ENCODE measurements at places on chromosomes 11 and 22.

DNA sequence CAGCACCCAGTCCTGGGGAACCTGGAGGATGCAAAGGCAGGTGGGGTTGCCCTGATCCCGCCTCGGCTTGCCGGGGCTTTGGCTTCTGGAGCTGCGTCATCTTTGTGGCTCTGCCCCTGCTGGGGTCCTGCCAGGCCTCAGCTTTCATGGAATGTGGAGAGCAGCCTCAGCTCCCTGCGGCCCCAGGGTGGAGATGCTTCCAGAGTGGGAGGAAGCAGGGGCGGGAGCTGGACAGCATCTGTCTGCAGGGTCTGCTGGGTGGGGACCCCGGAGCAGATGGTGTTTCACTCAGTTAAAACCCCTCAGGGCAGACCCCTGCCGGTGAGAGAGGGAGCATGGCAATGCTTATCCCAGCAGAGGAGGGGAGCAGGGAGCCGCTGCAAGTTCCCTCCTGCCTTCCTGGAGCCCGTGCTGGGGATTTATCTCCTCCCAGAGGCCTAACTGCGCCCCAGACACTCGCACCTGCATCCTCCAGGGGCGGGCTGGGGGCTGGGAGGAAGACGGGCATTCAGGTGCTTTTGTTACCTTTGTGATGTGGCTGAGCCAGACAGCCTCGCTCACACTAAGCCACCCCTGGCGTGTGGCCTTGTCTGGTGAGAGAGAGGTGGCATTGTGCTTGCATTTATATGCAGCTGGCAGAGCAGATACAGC is 15.7 kb downstream of the GRIK4 start:
- no peak for DNase-seq

DNA sequence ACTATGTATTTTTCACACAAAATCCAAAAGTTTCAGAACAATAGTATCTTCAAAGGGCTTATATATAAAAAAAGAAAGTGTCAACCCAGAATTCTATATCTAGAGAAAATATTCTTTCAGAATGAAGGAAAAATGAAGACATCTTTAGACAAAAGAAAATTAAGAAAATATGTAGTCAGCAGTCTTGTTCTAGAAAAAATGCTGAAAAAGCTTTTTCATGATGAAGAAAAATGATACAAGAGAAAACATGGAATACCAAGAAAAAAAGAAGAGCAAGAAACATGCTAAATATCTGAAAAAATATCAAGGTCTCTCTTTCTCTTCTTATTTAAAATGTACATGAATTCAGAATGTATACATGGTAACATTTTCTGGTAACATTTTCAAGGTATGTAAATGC is 816.8 kb upstream of the FAT3 start:
- DNase-seq = no peak

DNA sequence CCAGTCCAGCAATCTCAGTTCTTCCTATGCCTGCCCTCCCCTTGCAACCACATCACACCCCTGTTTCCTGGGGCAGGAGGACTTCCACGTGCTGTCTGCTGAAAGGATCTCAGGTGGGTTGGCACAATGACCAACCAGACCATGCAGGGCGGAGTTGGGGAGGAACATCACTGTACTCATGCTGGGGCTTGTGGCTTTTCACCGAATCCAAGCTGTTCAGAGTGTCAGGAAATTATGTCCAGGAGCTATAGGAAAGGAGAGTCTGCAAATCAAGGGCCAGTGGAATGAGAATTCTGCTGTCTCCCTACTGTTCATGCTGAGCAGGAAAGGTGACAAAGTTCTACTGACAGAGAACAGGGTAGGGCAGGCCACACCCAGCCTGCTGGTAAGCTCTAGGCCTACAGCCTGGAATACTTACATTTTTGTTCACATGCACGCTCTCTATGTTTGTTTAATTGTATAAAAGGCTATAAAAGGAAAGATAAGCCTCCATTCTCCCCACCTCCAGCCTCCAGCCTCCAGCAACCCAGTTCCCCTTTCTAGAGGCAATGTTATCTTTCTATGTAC is 1.7 kb upstream of the PLAAT2 start:
- no peak for DNase-seq

DNA sequence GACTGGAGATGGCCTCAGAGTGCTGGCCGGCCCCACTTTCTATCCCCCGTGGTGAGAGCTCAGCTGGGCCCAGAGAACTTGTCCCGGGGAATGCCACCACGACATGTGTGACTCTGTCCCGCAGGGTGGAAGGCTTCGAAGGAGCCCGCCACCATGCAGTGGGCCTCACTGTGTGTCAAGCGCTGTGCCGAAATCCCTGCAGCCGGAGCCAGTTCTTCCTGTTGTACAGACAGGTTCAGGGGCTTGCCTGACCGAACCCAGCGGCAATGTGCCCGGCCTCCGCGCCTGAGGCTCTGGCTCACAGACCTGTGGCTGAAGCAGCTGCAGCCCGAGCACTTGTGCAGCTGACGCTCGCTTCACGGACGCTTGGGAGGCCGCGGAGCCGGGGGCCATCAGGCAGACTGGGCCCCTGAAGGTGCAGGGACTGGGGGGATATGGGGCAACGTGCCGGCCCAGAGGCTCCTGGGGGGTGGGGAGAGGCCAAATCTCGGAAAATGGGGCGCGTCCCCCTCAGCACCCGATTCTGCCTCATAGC is 650 bp downstream of the PPM1F start:
- DNase-seq = peak; percentile 41

DNA sequence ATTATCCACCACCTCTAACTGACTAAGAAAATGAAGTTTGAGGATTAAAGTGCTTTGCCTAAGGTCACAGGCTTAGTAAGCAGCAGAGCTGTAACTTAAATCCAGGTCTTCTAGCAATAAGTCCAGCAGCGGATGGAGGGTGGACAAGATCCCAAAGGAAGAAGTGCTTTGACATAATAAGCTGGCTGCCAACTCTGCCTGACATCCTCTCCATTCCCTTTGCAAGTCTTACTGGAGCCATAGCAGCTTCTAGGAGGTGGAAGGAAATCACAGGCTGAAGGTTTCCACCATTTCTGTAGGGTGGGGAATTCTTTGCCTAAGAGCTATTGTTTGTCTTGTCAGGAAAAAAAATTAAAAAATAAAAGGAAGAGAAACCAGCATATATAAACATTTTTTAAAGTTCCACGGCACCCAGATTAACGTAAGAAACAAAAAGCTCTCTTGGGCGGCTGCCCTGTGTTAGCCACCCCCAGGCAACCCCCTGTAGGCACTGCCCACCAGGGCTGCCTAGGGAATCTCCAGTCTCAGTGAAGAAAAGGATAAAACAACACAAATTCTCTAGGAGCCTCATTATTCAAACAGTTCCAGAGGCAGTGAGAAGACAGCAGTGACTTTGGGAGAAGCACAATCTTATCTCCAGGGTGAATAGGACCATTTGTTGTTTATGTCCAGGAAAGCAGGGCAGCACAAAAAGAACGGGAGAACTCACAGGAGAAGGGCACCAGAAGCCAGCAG is 380.8 kb upstream of the CADM1 start:
- DNase-seq = no peak

DNA sequence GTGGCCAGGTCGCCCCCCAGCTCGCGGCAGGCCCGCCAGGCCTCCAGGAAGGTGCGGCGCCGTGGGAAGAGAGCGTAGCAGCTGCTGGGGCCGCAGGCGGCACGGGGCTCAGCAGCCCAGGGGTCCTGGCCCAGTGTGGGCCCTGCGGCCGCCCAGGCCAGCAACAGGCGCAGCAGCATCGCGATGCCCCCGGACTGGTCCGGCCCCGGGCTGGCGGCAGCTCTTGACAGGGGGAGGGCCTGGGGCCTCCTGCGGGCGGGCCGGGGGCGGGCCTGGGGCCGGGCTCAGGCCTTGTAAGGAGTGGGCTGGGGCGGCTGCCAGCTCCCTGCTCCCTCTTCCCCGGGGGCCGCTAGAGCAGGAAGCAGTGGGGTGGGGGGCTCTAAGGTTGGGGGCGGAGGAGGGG is at the start of gene CD248:
Gene CD248 (minus strand): TSS at position 196 of the 403 bp plus-strand sequence. CDS start 17 bp downstream, at position 179.
- no peak for DNase-seq

GRCh38 chr11:4496557-4497248 is 14.3 kb downstream of the OR52K1 start:
- DNase-seq = no peak

DNA sequence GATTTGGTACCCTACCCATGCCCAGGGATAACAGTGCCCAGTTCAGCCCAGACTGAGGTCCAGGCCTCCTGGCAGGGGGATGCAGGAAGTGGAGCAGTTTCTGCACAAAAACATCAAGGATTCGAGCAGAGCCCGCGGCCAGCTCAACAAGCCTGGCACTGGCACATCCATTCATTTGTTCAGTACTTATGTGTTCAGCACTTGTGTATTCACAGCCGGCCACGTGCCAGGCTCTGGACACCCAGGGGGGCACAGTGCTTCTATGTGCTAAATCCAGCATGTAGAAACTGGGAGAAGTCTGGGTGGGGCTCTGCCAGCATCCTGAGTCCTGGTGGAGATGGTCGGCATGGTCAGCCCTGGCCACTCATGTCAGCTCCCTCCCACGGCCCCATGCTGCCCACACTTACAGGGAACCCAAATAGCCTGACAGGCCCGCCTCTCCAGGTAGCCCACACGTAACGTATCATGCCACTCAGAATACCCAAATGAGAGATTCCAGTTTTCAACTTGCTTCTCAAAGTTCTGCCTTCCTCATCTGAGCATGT is 28.5 kb downstream of the LINC01488 start:
- DNase-seq = no peak

GRCh38 chr22:44915441-44915840 is 94.4 kb downstream of the PHF21B start:
- DNase-seq = peak; percentile 17

GRCh38 chr22:22076361-22076760 is 93.8 kb upstream of the TOP3B start:
- DNase-seq = no peak

DNA sequence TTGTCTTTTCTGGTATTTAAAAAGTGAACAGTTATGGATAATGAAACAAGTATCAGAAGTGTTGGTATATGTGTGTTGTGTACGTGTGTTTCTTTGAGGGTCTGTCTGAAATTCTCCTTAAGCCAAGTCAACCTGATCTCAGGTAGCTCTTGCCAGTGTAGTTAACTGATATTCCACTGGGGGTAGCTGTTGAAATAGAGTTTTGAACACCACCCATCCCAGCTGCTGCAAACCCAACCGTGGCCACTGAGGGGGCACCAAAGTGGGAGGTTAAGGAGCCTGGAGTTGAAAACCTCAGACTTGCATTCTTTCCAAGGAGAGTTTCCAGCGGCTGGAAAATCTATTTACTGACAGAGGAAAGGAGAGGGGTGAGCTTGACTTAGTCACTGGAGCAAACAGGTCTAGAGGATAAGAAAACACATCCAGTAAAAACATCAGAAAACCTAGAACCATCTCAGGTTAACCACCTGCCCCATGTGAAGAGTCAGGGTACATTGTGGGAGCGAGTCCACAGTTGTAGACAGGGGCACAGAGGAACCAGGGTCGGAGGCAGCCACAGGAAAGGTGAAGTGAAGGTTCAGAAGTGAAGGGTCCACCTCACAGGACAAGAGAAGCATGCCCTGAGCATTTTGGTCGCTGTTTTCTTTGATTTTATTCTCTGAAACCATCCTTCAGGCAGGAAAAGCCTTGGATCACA is 8.8 kb upstream of the CUL5 start:
- DNase-seq = no peak

GRCh38 chr11:70026012-70026411 is 52.1 kb upstream of the ANO1 start:
- DNase-seq = no peak

DNA sequence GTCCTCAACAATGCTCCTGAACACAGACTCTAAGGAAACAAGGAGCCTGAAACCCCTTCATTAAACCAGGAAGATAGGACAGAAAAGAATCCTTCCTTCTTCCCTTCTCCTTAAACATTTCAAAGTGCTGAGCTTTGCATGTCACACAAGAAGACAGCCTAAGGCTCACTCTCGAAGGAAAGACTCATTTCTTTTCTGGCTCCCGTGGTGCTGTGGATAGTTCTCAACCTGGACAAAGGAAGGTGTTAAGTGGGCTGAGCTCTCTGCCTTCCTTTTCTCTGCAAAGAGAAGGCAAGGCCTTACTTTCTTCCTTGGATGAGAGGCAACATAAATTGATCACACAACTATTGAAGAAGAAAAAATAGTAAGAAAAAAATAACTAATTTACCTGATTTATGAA is 452.4 kb upstream of the DDI1 start:
- no peak for DNase-seq

- DNase-seq = no peak
These were observed 59.2 kb downstream of the ELFN2 start for GRCh38 chr22:37368058-37368457.

DNA sequence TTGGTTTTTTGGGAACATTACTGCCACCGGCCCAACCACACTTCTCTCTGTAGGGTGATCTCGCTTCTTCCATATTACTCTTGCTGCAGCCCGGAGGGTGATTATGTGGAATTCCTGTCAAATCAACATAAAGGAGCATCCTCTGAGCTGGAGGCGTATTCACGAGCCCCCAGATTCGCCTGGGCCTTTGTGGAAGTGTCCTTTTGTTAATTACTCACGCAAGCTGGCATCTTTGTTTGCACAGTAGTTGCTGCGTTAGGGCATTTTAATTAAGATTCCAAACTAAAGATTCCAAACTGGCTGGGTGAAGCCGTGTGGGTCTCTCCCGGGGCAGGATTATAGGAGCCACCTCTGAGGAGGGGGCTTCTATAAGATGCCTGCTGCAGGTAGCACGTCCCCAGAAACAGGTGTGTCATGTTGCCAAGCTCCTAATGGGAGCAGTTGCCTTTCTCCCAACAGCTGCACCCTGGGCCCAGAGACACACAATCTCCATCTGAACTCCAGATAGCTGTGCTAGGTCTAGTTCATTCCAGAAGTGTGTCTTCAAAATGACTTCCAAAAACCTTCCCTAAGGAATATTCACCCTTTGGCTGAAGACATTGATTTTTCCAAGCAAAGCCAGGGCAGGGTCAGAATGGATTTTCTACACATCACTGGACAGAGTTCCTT is 40.9 kb downstream of the SHISAL1 start:
- no peak for DNase-seq

DNA sequence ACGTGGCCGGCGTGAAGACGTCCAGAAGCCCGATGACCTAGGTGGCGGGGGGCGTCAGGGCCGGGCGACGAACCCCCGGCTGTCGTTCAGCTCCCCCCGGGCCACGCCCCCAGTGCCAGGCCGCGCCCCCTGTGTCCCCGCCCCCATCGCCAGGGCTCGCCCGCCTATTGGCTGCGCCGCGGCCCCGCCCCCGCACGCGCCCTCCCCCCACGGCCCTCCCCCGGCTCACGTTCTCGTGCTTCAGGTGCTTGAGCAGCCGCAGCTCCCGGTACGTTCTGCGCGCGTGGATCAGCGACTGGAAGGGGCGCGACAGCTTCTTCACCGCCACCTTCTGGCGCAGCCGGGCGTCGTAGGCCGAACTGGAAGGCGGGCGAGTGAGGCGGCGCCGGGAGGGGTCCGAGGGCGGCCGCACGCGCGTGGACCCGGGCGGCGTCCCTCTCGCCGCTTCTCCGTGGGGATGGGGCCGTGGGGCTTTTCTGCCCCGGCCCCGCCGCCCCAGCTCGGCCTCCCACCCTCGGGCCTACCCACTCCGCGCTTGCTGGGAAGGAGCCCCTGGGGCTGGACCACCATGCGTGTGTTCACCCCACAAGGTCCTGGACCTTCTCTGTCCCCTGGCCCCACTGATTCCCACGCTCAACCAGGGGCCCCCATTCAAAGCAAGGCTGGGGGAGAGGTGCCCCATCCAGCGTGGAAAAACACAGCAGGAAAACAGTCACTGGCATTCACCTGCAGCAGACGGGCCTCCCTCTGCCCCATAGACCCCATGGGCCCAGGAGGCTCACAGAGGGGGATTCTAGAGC is 2.4 kb downstream of the MAPK11 start:
- peak; percentile 62 for DNase-seq

GRCh38 chr22:32776802-32777201 is 24.7 kb upstream of the TIMP3 start:
- DNase-seq = no peak

All from activated CD4-positive, CD25-positive, alpha-beta regulatory T cell treated with anti-CD3 and anti-CD28 coated beads, Interleukin-2, amount 50 U/mL, for 72 hours (primary cell).